Stimulated activated memory B cell treated with anti-CD40 and anti-IgM and Interleukin-4, amounts not matched to agents 10 μg/mL and 1 μg/mL and 100 μg/mL, for 72 hours (primary cell): ENCODE measurements at places on chromosomes 6 and 20.

DNA sequence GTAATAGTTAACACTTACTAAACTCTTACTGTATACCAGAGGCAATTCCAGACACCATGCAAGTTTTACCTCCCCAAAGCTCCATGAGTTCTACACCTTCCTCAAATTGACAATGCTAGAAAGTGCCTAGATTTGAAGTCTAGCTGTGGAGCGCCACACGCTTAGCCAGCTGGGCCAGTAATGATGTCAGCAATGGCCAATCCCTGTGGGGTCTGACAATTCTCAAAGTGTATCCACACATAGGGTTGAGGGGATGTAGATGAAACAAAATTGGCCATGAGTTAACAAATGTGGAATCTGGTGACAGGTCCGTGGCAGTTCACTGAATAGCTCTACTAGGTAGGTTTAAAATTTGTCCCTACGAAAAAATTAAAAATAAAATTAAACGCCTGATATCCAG lies 1.3 kb downstream of the ZNF343 start:
- ATAC-seq: no peak

DNA sequence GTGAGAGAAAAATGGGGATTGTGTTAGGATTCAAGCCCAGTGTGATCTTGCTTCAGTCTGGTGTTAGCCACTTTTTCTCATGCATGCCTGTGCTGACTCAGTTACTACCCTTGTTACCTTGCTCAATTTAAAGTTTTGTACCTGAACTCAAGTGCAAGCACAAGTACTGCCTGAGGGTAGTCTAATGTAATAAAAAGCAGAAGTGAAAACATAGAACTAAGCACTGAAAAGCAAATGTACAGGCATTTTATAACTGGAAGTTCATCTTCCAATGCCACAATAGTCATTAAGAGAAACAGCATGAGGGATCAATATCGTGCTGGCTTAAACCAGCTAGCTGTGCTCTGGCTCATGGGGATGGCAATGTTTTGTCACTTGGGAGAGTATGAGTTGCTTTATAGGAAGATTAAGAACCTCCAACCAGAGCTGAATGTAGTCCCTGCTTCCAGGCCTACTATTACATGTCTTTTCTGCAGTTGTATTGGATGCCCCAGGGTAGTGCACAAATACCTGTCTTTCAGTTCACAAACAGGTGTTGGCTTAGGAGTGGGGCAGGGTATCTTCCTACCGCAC lies 48.7 kb downstream of the SLC35F1 start:
- peak; percentile 17 for ATAC-seq

GRCh38 chr6:88614316-88614877 lies 349.0 kb downstream of the RNGTT start:
- ATAC-seq: no peak

DNA sequence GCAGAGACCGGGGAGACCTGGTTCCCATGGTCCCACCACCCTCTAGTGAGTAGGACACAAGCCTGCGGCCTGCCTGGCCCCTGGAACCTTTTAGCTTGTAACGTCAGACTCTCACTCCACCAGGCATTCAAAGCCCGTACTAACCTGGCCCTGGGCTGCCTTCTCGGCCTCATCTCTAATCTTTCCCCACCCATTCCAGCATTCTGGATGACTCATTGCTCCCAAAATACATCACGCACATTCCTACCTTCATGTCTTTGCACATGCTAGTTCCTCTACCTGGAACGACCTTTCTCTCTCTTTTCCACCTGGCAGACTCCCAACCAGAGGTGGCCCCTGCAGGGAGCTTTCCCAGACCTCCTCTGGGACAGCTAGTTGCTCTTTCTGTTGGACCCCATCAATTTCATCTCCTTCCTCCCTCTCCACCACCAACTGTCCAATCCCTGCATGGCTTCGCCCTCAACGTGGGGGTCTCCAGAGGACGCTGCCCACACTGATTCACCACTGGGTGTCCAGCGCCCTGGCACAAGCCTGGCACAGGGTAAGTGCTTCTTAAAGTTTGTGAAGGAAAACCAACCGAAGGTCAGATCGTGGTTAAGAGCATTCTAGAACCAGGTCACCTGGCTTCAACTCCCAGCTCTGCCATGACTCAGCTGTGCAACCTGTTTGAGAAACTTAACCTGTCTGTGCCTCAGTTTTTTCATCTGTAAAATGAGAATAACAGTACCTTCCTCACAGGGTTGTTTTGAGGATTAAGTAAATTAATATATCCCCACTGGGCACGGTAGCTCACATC lies 35.2 kb downstream of the JPH2 start:
- ATAC-seq: no peak

DNA sequence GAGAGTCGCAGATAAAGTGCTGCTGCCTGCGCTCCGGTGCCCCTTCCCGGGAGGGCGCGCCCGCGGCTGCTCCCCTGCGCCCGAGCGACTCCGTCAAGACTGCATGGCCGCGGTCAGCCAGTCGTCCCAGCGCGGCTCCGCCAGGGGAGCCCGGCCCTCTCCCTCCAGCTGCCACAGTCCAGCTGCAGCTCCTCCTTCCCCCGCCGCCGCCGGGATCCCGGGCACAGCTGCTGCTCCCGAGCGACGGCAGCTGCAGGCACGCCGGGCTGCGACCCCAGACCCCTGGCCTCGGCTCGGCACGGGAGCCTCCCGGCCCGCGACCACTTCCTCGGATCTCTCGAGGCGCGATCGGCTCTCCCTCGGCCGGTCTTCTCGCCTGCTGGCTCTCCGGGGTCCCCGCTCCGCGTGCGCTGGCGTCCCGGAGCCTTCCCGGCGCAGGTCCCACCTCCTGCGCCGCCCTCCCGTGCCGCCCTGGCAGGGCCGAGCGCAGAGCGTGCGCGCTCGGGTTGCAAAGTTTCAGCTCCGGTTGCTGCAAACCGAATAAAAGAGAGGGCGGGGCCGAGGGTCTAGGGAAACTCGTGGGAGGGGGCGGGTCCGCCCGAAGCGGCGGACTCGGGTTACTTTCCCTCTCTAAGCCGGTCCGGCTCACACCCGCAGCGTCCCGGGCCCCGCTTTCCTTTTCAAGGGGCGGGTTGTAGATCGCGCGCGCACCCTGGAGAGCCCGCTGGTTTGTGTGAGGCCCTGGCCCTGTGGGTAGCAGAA lies at the start of gene CNKSR3:
Gene CNKSR3 (minus strand): TSS at position 542 of the 762 bp plus-strand sequence. CDS start 571 bp downstream, outside the sequence.
- peak; percentile 70 for ATAC-seq

- no peak for ATAC-seq
These were observed 19.3 kb upstream of the RNF146 start for GRCh38 chr6:127247114-127248096.

GRCh38 chr6:14921878-14922671 lies 323.8 kb upstream of the JARID2 start:
- peak; percentile 47 for ATAC-seq

DNA sequence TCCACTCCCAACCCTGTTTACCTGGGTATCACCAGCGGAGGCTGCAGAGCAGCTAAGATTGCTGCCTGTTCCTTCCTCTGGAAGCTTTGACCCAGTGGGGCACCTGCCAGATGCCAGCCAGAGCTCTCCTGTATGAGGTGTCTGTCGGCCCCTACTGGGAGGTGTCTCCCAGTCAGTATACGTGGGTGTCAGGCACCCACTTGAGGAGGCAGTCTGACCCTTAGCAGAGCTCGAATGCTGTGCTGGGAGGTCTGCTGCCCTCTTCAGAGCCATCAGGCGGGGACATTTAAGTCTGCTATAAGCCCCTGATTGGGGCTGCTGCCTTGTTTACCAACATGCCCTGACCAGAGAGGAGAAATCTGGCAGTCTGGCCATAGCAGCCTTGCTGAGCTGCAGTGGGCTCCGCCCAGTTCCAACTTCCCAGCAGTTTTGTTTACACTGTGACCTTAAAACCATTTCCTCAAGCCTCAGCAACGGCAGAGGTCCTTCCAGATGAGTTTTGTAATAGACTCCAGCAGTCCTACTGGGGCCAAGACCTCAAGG lies 2.8 kb downstream of the RAET1E start:
- no peak for ATAC-seq

DNA sequence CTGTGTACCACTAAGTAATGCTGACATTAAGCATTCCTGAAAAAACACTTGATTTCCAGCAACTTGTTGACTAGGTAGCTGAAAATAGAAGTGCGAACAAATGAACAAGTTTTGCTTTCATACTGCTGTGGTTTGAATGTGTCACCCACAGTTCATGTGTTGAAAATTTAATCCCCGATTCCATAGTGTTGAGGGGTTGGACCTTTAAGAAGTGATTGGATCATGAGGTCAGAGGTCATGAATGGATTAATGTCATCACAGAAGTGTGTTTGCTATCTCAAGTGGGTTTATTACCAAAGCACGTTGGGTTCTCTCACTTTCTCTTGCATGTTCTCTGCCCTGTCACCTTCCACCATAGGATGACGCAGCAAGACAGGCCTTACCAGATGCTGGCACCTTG lies 568.5 kb downstream of the UTRN start:
- no peak for ATAC-seq

GRCh38 chr20:49340161-49340966 lies 62.5 kb upstream of the ZNFX1 start:
- ATAC-seq: no peak

GRCh38 chr20:34538671-34539123 lies 19.8 kb upstream of the MAP1LC3A start:
- no peak for ATAC-seq
